ENCODE measurements at places on chromosomes 16 and 17.
A peak's percentile ranks its signal among the peaks of the same experiment; 100 is the strongest.

GRCh38 chr17:81486199-81486810 lies 26.3 kb downstream of the ACTG1 start:
- DNase-seq = no peak

DNA sequence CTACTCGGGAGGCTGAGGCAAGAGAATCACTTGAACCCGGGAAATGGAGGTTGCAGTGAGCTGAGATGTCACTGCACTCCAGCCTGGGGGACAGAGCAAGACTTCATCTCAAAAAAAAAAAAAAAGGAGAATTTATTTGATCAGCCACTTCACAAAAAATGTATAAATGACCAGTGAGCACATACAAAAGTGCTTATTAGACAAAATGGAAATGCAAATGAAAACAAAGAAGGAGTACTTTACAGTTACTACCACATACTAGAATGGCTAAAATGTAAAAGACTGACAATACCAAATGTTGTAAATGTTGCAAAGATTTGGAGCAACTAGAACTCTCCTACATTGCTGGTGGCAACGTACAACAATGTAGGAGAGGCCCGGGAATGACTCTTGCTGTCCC lies 241.8 kb upstream of the SOX9 start:
- DNase-seq = no peak

DNA sequence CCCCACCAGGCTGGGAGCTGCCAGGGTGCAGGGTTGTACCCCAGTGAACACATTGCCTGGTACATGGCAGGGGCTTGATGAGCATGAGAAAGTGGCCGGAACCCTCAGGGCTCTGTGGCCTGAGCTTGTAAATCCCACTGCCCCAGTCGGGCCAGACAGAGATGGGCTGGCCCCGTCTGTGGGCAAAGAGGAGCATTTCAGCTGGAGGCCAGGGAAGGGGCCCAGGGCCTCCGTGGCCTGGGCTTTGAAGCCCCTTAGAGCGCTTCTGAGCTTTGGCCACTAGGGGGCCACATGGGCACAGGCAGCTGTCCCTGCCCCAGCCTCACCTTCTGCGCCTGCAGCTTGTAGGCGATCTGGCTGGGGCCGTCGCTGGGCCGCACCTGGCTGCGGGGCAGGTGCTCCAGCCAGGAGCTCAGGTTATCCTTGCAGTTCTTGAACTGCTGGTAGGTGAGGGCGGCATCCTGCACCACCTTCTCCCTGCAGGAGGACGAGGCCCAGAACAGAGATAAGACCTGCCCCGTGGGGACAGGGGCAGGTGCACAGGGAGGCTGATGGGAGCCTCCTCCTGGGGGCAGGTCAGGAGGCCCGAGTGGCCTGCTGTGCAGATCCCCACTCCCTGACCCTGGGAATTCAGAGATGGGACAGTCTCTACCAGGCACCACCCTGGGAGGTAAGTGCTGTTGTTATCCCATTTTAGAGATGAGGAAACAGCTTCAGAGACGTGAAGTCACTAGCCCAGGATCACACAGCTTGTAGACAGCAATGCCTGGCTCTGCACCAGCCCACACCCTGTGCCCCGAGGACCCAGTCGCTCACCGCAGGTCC lies 12.8 kb downstream of the EVPL start:
- peak; percentile 73 for DNase-seq

DNA sequence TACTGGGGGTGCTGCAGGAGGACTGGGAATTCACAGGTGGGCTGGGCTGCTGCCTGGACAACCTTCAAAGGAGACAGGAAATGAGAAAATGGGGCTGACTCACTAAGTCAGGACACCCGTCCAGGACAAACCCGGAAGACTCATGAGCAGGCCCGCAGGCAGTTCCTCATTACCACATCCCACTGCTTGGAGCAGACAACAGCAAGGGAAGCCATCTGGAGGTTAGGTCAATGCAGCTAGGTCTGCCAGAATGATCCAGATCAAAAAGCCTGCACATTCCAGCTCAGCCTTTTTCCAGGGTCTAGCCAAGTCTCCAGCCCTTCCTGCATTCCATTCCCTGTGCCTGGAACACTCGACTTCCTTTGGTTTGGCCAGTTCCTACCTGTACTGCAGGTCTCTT lies 536.5 kb upstream of the CDH11 start:
- DNase-seq = no peak

- peak; percentile 89 for DNase-seq
Observed at GRCh38 chr16:16126896-16127295, 96.4 kb downstream of the ABCC6 start.

- DNase-seq = no peak
Observed at GRCh38 chr17:6679241-6679640, 27.7 kb downstream of the C17orf100 start.

GRCh38 chr17:62572888-62573401 lies 54.5 kb upstream of the MRC2 start:
- no peak for DNase-seq

GRCh38 chr17:48031966-48032365 lies 5.6 kb downstream of the COPZ2 start:
- no peak for DNase-seq

DNA sequence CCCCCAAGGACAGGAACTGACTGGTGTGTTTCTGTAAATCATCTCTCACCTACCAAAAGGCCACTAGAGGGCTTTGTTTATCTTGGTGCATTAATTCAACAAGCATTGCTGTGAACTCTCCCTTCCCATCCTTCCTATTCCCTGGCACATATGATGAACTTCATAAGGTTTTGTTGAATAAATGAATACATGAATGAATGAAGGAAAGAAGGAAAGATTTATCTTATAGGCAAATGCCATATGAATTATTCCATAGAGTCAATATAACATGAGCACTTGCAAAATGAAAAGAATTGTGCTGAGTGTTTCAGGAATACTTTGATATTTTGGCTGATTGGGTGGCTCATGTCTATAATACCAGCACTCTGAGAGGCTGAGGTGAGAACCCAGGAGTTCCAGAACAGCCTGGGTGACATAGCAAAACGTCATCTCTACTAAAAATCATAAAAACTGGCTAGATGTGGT lies 4.3 kb downstream of the SPDYE4 start:
- peak; percentile 43 for DNase-seq

DNA sequence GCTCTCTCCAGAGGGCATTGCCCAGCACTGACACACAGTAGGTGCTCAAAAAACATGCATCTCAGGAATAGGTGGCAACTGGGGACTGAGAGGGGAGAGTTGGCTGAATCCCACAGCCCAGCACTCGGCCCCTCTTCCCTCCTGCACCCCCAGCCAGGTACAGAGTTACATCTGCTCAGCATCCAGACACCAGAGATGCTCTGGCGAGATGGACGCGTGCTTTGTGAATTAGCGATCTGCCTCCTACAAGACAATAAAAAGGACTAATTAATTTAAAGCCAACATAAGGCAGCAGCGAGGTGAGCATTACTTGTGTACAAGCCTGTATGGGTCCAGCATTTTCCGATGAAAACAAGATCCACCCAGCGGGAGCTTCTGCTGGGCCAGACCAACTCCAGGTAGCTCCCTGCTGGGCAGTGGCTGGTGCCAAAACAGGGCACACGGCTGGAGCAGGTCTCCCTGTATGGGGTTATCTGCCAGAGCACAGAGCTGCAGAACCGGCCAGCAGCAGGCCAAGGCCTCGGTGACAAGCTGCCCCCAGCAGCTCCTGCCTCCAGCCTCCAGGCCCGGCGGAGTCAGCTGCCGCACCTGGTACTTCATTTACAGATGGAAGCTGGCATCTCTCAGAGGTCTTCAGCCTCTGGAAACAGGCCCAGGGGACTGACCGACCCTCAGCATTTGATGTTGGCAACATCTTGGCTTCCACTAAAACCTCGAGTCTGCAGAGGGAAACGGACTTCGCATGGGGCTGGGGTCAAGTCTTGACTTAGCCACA lies 219.7 kb upstream of the SDK2 start:
- DNase-seq = no peak

DNA sequence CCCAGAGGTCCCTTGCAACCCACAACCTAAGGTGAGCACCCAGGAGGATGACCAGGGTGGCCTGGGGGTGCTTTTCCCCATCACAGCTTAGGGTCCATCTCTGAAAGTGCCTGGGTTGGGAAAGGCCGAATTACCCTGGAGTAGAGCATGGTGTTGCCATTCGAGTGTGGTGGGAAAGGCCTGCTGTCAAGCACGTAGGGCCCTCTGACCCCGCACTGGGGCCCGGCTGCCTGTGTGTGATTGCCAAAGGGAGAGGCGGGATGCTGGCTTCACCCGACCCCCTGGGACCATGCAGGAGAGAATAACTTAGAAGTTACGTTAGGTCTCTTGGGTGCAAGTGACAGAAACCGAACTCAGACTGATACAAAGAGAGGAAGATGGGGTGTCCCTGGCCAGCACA lies 27.7 kb upstream of the NDRG4 start:
- no peak for DNase-seq

GRCh38 chr16:84087466-84088151 lies 29.1 kb downstream of the MBTPS1 start:
- DNase-seq = no peak

DNA sequence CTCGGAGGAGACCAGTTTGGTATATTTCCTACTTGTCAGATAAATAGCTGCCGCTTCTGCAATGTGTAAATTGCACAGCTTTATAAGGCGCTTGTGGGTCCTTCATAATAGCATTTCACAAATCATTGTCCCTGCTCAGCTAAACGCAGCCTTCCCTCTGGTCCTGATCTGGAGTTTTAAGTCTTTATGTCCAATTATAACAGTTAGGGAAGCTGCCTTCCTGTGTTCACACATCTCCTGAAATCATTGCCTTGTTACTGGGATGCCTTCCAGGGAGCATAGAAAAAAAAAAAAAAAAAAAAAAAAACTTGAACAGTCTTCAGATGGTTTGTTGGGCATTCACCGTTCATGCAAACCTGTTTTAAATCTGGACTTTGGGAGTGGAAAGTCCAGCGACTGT lies 342.0 kb downstream of the XYLT1 start:
- no peak for DNase-seq

GRCh38 chr17:79862771-79863440 lies 23.7 kb upstream of the CBX4 start:
- no peak for DNase-seq

Data from hematopoietic multipotent progenitor cell treated with erythropoietin and hydrocortisone succinate and interleukin-3 and kit ligand, for 8 days (in vitro differentiated cells).